Activated naive CD8-positive, alpha-beta T cell treated with anti-CD3 and anti-CD28 coated beads, Interleukin-2, amount 50 U/mL, for 16 hours (primary cell): ENCODE measurements at places on chromosomes 6 and 20.

- DNase-seq: no peak
Observed at GRCh38 chr6:159446340-159446739, 246.7 kb downstream of the SOD2 start.

DNA sequence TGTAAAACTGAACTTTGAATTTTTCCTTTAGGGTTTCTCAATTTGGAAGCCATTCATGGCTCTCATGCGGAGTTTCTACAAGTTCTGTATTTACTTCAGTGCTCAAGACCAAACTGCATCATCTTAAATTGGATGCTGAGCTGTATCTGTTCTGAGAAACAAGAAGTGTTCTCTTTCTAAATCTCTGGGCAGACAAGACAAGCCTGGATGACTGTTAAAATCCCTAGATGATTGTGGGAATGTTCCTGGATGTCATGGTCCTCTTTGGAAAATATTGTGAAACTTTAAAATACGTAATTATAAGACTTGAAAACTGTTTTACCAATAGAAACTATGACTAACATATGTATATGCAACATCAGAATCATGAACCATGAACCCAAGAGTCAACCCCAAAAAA, 6.2 kb upstream of the GCM1 start:
- no peak for DNase-seq

DNA sequence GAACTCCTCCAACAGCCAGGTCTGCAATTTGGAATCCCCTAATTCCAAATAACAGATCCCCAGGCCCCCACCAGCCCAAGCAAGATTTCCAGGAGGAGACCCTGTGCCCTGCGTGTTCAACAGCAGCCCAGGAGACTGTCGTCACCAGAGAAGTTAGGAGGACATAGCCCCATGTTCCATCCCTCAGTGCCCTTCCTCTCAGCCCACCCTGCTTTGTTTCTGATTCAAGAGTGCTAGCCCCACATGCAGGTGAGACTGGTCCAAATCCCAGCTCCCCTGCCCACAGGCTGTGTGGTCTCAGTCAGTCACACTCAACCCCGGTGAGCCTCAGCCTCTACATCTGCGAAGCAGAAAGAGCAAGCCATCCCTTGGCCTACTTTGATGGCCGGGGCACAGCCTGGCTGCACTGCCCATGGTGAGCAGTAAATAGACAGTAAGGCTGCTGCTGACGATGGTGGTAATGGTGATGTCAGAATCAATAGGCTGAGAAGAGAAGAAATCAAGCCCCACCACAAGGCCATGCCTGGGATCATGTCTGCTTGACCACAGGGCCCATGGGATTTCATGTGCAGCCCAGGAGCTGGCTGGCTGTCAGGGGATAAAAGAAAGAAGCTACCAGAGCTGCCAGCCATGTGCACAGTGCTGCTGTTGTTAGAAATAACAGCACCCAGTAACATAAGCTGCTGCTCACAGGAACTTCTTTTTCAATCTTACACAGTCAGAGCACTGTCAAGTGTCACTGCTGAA, 51.5 kb upstream of the NXT1 start:
- DNase-seq: no peak

DNA sequence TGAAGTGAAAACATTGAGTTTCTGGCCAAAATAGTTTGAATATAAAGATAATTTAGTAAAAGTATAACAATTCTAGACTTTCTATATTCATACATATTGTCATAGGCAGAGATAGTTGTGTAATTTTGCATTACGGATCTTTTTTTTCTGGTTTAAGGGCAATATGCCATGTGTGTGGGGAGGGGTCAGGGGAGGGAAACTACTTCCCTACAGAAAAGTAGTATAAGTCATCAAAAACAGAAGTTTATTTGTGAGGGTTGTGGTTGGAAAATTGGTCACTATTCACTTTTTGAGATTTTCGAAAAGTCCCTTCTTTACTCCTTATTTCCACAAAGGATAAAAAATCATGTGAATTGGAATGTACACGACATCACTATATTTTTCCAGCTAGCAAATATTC, 288.2 kb upstream of the PREP start:
- no peak for DNase-seq

GRCh38 chr20:29497261-29497671, 1760.2 kb upstream of the DEFB115 start:
- DNase-seq: no peak

- DNase-seq: no peak
Observed at GRCh38 chr6:134193536-134194498, 124.1 kb downstream of the SGK1 start.

DNA sequence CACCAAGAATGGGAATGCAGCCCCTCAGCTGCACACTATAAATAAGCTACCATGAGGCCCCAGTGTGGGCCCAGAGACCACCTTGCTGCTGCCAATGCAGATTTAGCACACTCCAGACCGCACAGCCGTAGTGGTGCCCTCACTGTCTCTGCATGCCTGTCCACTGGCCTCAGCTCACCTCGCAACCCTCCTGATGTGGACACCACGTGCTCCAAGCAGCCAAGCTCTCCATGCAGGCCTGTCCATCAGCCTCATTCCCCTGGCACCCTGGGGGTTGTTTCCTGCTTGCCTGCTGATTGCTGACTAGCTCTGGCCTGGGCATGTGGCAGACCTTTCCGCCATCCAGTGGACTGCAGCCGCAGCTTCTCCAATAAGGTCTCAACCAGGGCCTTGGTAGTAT, 36.2 kb downstream of the ZBTB9 start:
- DNase-seq: no peak

DNA sequence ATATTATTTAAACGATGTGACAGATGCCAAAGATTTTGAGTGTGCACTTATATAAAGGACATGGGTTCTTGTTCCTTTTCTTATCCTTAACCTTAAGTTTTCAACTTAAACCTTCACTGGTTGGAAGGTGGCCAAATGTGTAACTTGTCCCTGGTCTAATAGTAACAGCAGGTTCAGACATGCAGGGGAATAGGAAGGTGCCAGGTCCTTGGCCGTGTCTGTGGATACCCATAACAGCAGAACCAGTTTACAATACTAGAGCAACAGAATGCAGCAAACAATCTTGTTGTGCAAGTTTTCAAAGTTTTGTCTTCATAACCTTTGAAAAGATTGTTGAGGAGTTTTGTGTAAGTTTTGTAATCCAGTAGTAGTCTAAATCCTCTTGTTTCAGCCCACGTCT, 4.4 kb downstream of the MYB start:
- DNase-seq: no peak

DNA sequence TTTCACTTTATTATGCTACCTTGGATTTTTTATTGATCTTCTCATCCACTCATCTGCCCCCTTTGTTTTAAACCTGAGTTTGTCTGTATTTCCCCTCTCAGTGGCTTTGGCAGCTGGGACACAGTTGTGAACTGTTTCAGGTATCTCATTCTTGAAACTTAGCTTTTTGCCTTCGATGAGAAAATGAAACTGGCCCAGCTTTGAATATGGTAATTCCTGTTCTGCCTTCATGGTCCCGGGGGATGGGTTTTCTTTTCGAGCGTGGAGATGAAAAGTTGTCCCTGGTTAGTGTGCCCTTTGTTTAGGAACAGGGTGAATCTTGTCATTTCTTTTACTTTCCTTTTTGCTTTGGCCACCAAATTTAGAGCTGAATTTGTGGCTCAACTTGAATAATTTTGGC, 25.6 kb downstream of the DHX35 start:
- no peak for DNase-seq

- no peak for DNase-seq
Observed at GRCh38 chr20:51768759-51769517, 748 bp upstream of the ATP9A start.

DNA sequence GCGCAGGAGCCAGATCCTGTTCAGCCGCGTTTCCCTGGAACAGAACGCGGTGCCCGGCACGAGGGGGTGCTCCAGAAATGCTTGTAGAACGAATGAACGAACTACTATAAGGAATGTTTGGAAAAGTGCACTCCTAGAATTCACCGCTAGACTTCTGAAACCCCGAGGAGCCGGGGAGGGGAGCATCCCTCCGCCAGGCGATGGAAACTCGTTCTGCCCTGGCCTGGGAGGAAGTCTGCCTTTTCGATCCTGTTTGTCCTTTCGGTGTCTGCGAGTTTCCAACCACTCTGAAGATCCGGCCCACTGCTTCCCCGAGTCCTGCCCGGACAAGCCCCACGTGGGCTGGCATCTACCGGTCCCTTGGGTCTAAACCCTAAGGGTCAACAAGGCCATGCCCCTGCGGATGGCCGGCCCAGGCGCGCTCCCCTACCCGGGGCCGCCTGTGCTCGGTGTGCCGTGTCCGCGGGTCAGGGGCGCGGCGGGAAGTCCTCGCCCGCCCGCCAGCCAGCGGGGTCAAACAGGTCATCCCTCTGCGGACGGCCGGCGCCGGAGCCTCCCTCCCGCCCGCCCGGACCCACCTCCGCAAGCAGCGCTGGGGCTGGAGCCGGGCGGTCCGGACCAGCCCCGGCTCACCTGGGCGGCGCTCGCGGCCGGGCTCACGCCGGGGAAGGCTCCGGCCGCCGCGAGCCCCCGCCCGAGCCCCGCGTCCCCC, 526 bp downstream of the SULF2 start:
- DNase-seq: no peak

- no peak for DNase-seq
Observed at GRCh38 chr6:135148889-135149288, 32.2 kb upstream of the MYB start.

GRCh38 chr6:78492351-78493017, 374.9 kb upstream of the IRAK1BP1 start:
- no peak for DNase-seq

DNA sequence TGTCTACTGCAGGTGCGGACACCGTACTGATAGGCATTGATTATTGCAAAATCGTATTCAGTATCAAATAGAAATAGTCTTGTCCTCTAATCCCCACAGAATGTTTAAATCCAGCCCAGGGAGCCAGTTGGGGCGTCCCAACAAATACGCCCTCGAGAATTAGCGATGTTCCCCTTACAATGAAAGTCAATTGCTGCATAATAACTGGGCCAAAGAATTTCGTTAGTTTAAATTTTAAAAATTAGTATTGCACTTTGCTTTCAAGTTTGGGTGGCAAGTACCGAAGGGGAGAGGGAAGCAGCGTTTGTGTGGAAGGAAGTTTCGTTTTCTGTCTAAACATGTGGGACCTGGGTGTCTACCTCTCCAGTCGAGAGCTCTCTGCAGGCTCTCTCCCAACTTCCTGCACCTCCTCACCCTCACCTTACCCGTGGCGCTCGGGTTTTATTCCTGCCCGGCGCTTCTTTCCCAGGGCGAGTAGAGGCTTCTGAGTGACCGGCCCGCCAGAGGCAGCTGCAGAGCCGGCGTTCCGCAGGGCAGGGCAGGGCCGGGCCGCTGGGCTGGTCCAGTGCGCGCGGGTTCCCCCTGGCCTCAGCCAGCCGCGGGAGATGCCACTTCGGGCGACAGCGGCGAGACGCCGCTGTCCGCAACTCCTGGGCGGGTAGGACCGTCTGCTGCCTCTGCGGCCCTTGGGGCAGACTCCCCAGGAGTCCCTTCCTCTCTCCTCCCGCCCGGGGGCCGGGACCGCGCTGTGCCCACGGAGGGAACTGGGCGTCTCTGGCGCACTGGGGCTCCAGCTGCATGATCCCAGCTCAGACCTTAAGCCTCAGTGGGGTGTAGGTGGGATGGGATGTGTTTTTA, 862 bp upstream of the TFAP2C start:
- DNase-seq: no peak

DNA sequence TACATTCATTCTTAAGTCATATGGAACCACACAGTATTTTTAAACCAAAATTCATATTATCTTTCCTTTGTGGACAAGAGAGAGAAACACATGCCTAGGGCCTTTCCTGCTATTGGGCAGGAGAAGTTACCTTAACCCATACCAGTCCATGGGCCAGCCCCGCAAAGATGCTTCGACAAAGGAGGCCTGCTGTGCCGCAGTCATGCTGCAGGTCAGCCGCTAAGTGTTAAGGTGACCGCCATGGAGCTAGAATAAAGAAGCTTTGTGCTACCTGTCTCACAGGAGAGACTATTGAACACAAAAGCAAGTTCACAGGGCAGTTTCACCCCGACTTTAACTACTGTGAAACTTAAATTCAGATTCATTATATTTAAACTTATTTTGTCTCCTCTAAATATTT, 62.3 kb upstream of the TMEM181 start:
- no peak for DNase-seq

- DNase-seq: no peak
Observed at GRCh38 chr6:156821707-156822106, 44.5 kb downstream of the ARID1B start.

DNA sequence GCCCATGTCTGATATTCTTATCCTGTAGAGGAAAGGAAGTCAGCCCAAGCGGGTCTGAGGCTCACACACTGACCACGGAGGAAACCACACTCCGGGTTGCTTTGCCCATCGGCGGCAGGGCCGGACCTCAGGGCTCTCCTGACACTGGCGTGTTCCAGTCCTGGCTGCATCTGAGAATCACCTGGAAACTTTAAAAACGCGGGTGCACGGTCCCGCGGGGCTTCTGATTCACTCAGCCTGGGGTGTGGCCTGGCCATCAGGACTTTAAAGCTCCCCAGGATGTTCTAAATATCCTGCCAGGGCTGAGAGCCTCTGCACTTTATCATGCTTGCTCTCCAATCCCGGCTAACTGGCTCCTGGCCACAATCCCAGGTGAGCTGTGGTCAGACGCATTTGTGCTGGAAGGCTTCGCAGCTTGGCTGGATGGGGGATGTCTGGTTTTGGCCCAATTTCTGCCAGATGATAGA, 47.7 kb upstream of the DACT2 start:
- DNase-seq: no peak

- no peak for DNase-seq
Observed at GRCh38 chr20:38126932-38127621, 38.0 kb downstream of the TGM2 start.

- no peak for DNase-seq
Observed at GRCh38 chr6:142716097-142716496, 228.9 kb downstream of the HIVEP2 start.

DNA sequence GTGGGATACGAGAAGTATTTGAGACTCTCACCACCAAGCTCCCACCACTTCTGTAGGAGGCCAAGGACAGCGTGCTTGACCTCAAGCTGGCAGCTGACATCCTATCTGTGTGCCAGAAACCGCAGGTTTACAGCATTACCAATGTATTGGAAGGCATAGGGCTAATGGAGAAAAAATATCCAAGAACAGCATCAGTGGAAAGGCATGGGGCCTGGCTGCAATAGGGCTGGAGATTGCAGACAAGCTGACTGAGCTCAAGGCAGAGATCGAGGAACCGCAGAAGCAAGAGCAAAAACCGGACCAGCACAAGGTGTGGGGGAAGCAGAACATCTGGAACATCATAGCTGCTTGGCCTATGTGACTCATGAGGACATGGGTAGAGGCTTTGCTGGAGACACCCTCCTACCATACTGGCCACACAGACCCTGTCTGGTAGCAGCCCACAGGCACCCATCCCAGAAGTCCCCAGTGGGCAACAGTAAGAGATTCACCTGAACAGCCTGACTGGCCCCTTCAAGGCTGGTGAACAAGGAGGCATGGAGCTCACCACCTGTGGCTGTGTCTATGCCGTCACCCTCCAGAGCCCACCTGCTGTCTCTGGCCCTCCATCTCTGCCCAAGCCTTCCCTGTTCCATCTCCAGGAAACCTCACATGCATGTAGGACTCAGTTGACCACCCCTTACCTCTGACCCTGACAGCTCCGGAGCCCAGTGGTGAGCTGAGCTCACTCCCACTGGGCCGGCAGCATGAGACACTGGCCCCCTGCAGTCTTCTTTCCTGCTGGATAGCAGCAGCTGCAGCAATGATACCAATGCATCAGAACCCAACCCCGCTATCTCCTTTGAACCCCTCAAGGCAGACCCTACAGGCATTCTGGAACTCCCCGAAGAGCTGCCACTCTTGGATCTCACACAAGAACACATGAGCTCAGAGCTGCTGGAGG, 171.1 kb downstream of the KIF6 start:
- DNase-seq: no peak

- no peak for DNase-seq
Observed at GRCh38 chr20:25251558-25251957, 3.7 kb downstream of the PYGB start.

- no peak for DNase-seq
Observed at GRCh38 chr6:136930528-136930927, 8.4 kb downstream of the SLC35D3 start.
